ENCODE measurements at places on chromosomes 4 and X.

GRCh38 chrX:71545364-71545763 is 12.5 kb downstream of the OGT start:
- no peak for DNase-seq

DNA sequence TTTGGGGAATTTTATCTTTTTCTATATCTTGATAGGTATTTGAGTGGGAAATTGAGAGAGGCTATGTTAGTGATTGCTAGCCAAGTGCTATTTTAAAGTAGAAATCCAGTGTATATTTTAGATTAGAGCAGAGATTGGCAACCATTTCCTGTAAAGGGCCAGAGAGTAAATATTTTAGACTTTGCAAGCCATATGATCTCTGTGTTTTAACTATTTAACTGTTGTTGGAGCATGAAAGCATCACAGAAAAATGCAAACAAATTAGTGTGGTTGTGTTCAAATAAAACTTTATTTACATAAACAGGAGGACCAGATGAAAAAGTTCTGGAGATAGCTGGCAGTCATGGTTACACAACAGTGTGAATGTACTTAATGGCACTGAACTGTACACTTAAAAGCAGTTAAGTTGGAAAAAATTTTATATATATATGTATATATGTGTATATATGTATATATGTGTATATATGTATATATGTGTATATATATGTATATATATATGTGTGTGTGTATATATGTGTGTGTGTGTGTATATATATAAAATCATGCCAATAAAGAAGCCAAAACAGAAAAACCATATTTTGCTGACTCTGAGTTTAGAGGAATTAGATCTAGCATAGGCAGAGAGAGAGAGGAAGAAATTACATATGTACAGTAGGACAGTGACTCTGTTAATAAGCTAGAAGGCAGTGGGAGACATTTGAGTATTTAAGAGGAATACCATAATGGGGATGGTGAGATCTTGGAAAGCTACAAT is 83.4 kb downstream of the TMEM164 start:
- no peak for DNase-seq

DNA sequence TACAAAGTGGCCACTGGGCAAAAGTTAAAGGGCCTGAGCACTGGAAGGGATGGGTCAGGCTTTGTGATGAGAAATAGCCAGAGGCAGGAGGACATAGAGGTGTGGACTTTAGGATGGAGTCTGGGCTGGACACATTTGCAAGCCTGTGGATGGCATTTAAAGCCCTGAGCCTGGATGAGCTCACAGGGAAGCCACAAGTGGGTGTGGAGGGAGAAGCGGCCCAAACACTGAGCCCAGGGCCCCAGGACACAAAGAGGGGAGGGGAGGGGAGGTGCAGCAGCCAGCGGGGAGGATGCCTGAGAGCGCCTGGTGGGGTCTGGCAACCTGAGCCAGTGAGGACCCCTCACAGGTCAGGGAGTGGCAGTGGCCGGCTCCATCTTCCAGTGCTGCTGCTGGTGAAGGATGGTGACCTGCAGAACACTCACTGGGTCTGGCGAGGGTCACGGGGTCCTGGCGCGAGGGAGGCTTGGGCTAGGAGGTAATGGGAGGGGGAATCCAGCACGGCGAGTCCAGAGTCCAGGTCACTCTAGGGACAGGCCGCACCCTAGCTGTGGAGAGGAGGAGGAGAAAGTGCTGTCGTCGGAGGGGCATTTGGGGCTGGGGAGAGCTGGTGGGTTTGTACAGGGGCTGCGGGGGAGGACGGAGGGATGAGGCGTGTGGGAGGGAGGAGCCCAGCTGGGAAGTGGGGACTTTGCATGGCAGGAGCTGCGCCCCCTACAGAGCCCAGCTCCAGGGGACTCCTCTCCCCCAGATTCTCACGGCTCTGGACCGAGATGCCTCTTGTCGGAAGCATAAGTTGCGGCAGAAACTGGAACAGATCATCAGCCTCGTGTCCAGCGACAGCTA is 7.0 kb downstream of the LAGE3 start:
- DNase-seq: no peak

DNA sequence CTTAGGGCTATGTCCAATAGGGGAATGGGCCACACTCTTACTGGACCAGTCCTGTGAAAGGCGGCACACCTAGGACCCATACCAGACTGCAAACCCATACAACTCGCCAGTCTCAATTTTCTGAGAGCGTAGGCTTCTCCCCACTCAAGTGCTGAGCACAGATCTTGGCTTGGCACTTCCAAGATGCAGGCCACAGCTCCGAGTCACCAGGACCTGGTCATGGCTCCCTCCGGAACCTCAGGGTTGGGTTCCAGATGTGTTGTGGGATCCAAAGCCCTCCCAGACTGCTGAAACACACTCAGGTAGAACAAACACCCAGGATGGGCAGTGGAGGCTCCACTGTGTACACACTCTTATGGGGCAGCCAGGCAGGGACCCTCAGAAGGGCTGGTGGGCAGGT is 103.3 kb downstream of the TMEM144 start:
- no peak for DNase-seq

DNA sequence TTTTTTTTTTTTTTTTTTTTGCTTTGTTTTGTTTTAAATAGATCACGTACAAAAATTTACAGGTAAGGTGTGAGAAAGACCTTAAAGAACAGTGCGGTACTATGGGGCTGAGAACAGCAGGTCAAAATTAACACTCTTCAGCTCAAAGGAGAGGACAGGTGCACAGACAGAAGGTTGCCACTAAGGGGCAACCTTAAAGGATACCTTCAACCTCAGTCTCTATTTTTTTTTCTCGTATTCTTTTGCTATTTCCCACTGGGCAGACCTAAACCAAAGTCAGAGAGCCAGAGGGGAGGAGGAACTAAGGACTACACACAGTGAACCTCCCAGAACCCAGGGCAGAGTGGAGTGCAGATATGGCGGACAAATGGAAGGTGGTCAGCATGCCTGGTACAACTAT is 1984.3 kb upstream of the IGFBP7 start:
- DNase-seq: no peak

DNA sequence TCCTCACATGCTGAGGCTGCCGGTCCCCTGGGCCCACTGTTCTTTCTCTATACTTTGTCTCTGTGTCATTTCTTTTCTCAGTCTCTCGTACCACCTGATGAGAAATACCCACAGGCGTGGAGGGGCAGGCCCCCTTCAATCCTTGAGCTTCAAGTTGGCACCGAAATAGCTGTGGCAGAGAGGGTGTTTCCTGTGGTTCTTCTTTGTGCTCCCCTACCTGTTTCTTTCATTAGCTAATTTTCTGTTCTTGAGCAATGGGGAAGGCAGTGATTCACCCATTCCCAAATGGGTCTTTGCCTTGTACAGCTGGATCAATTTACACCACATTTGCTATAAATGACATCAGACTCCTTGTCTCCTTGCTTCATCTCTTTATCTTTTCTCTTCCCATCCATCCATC is 2.1 kb upstream of the CYSLTR1 start:
- no peak for DNase-seq

DNA sequence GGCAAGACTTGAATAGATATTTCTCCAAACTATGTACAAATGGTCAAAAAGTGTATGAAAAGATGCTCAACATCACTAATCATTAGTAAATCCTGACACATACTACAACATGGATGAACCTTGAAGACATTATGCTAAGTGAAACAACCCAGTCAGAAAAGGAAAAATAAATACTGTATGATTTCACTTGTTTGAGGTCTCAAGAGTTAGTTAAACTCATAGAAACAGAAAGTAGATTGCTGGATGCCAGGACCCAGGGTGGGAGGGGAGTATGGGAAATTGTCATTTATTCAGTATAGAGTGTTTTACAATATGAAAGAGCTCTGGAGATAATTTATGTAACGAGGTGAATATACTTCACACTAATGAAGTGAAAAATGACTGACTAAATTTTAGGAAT is 32.4 kb downstream of the PRMT9 start:
- DNase-seq: no peak

DNA sequence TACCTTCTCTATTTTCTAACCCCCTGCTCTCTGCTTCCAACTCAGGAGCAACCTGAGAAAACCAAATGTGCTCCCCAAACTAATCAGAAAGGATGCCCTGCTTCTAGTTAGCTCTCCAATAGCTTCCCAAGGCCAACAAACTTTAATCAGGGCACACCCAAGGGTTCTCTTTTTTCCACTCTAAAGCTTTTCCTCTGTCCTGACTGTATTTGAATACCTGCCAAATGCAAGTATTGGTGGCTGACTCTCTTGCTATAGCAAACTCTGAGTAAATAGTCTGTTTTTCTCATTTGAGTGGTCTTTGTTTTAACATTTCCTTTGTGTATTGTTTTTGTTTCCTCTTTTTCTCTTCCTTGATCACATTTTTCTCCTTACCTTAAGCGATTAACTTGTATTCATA is 52.5 kb downstream of the GBA3 start:
- DNase-seq: no peak

DNA sequence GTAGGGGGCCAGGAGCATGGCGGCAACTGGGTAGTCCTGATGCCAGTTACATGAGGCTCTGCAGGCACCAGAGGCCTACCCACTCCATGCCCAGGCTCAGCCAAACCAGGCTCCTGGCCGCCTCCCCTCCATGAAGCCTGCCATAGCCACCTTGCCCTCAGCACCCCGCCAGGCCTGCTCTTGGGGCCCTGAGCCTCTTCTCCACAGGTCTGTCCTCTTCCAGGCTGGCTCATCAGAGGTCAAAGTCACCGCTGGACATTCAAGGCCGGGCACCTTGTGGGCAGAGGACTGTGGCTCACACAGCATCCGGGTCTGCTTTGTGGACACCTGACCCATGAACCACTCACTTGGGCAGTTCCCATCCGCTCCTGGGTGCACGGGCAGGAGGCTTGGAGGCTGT is 60.0 kb upstream of the AFAP1 start:
- no peak for DNase-seq

GRCh38 chr4:20662851-20663250 is 37.4 kb upstream of the PACRGL start:
- DNase-seq: no peak

DNA sequence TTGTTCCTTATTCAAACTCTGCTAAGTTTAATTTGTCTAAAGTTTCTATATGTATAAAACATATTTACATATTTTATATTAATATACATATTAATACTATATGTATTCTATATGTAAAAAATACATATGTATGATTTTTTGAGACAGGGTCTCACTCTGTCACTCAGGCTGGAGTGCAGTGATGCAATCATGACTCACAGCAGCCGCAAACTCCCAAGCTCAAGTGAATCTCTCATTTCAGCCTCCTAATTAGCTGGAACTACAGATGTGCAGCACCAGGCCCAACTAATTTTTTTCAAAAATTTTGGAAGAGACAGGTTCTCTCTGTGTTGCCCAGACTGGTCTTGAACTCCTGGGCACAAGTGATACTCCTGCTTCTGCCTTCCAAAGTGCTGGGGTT is 684.9 kb downstream of the TRAM1L1 start:
- no peak for DNase-seq

- DNase-seq: no peak
These were observed 260.0 kb downstream of the PACRGL start for GRCh38 chr4:20960291-20960690.

- DNase-seq: no peak
These were observed 186.0 kb upstream of the FAM241A start for GRCh38 chr4:111959222-111959621.

- DNase-seq: no peak
These were observed 40.7 kb upstream of the DDX3X start for GRCh38 chrX:41293269-41293668.

DNA sequence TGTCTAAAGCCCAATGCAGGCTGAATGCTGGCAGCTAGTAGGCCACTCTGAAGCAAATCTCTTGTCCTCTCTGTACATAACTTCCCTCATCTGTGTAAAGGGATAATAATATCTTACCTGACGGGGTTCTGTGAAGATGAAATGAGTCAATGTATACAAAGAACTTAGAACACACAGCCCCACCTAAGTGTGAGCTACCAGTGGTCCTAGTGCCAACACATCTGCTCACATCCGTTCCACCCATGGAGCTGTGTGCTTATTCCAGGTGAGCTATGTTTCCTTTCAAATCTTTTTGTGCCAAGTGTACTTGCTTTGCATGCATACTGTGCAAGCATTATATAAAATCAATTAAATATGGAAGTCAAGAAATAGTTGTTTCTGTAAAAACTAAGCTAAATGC is 116.4 kb downstream of the TSPAN5 start:
- no peak for DNase-seq

DNA sequence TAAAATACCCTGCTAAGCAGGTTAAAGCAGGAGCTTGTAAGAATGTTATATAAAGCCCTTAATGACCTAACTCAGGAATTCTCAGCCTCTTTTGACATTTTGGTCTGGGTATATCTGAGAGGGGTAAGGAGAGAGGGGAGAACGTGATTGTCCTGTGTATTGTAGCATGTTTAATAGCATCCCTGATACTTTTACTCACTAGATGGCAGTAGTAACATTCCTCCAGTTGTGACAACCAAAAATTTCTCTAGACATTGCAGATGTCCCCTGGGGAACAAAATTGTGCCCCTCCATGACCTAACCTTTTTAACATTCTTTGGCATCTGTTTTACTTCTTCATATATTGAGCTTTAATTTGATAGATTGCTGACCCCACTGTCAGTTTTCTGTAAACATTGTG is 17.9 kb downstream of the SMARCA5 start:
- DNase-seq: no peak

GRCh38 chr4:150573534-150573933 is 8.4 kb upstream of the MAB21L2 start:
- DNase-seq: no peak

DNA sequence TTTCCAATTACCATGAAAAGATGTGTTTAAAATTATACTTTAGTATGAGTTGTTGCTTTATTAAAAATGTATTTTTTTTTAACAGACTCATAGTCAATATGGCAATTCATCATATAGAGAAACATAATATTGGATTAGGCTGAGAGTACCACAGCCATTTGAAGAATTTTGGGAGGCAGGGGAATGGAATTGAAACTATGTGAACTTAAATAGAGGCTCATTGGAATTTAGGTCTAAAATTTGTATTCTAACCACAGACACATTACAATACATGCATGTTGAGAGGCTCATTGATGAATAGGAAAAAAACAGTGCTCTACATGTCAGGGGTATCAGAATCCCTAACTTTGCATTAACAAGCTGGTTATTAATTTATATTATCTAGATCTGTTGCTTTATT is 269.6 kb downstream of the DKK2 start:
- no peak for DNase-seq

GRCh38 chr4:67134616-67135015 is 410.7 kb downstream of the CENPC start:
- no peak for DNase-seq

- no peak for DNase-seq
These were observed 55.1 kb downstream of the RTL9 start for GRCh38 chrX:110413727-110414124.

- DNase-seq: no peak
These were observed 13.5 kb upstream of the PRSS48 start for GRCh38 chr4:151263455-151263854.
